ENCODE measurements at places on chromosomes 13 and 19.
A peak's percentile ranks its signal among the peaks of the same experiment; 100 is the strongest.

GRCh38 chr13:111068009-111068350, 47.1 kb upstream of the ARHGEF7 start:
- no peak for DNase-seq

GRCh38 chr19:34165295-34165738, 7.0 kb upstream of the LSM14A start:
- no peak for DNase-seq

DNA sequence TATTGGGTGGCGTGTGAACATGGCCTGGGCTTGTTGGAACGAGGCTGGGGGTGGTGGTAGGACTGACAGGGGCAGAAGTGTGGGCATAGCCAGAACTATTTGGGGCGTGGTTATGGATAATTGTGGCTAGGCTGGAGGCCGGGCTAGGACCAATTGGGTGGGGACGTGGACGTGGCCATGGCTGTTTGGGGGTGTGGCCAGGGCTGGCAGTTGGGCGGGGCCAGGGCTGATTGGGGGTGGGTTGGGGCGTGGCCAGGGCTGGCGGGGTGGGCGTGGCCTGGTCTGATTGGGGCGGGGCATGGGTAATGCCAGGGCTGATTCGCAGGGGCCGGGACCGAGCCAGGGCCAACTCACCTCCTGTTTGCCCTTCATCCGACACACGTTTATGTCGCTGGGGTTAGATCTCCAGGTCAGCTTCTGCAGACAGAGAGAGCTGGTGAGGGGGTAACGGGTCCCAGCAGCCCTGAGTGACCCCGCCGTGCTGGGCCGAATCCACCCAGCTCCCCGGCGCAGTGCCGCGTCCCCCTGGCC, 2.8 kb downstream of the SEMA6B start:
- DNase-seq = no peak

- no peak for DNase-seq
These were observed 363.3 kb downstream of the LIG4 start for GRCh38 chr13:107852072-107852471.

- DNase-seq = no peak
These were observed 532.7 kb upstream of the SPRY2 start for GRCh38 chr13:80873589-80873988.

GRCh38 chr13:52428295-52428694, 22.1 kb downstream of the VPS36 start:
- peak; percentile 49 for DNase-seq

GRCh38 chr13:49302222-49302621, 54.5 kb downstream of the CDADC1 start:
- DNase-seq = no peak

GRCh38 chr13:109694972-109695371, 91.4 kb downstream of the IRS2 start:
- DNase-seq = no peak

GRCh38 chr19:17553256-17553655, 2.2 kb upstream of the COLGALT1 start:
- DNase-seq = peak; percentile 23

- DNase-seq = no peak
These were observed 1.4 kb upstream of the MEGF8 start for GRCh38 chr19:42323852-42324654.

DNA sequence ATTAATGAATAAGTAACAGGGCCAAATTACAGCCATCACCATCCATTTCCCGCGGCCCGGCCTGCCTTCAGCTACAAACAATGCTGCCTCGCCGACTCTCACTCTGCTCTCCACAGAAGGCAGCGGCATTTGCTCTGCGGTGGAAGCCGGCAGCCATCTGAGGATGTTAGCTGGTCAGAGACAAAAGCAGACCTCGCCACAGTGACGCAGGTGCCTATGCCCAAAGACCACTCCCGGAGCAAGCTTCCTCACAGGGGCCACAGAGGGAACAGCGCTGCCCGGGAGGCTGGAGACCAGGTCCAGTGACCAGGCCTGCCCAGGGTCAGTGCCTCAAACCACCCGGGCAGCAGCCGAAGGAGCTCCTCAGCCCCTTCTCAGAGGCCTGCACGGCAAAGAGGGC, 16.4 kb downstream of the PEPD start:
- DNase-seq = no peak

- DNase-seq = no peak
These were observed 54.5 kb downstream of the RASA3 start for GRCh38 chr13:114077933-114078325.

- DNase-seq = no peak
These were observed 15.9 kb downstream of the ENOX1 start for GRCh38 chr13:43770871-43771270.

DNA sequence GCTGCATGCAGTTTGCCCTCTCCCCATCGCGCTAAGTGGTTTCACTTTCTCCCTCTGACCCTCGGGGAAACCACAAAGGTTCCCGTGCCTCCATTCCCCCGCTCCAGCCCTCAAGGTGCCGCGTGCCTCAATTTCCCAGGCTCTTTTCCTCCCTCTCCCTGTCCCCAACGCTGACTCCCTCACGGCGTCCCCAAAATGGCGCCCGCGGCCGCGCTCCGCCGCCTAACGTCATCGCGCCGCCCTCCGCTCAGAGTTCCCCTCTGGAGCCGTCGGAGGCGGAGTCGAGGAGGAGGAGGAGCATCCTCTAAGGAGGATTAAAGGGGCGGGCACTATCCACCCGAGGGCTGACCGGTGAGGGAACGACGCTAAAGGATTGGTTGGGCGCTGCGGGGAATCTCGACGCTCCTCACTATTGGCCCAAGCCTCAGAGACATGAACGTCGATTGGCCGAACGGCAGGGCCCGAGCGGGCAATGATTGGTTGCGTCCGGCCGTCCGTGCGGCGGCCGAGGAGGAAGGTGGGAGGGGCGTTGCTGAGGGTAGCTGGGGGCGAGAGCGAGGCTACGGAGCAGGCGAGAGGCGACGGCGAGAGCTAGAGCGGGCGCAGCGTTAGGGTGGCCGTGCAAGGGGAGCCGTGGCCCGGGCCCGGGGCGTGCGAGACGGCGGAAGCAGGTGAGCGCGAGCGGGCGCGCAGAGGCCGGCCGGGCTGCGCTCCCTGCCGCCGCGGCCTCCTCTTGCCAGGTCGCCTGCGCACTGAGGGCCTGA, at the start of gene ZNF574:
ZNF574 (plus strand) TSS at position 551 of the 764 bp plus-strand sequence. CDS start 2,441 bp downstream, outside the sequence.
- peak; percentile 99 for DNase-seq

DNA sequence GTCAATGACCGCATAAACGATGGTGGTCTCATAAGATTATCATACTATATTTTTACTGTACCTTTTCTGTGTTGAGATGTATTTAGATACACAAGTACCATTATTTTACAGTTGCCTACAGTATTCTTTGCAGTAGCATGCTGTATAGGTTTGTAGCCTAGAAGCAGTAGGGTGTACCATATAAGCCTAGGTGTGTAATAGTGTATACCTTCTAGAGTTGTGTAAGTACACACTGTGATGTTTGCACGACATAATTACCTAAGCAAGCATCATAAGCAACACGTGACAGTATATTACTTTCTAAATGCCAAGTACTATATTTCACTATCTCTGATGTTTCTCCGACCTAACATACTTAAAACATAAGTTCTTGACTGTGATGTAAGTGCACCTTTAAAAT, 2.7 kb downstream of the LPAR6 start:
- no peak for DNase-seq

DNA sequence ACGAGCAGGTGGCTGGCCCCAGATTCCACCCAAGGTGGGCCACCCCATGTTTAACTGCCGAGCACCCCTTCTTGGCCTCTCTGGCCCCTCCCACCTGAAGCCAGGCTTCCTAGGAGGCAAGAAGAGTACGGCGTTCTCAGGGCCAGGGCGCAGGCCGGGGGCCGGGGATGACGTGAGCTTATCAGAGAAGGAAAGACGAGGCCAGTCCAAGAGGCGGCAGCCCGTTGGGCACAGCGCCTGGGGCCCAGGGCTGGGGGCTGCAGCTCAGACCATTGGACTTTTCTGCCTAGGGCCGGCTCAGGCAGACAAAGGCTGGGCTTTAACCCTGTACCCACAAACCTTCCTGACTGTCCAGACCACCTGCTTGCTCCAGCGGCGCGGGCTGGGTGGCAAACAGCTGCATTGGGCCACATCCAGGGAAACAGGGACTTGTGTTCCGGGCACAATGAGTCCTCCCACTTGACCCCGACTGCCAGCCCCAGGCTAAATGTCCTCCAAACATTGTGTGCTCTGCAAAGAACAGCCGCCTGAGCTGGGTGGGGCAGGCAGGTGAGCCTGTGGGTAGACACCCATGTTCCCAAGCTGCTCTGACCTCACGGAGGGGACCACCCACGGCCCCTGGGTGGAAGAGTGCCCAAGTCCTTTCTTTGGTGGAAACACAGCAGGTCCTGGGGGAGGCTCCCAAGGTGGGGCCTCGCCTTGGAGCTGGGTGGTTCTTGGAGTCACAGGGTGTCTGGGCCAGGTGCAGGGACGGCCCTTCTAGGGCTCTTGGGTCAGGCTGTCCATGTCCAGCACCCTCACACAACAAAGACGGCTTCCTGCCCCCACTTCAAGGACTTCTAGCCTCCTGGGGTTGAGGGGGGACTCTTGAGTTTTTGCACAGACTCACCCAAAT, 21.9 kb downstream of the COMP start:
- DNase-seq = no peak

GRCh38 chr19:522726-523125, 8.8 kb upstream of the CDC34 start:
- no peak for DNase-seq

All from NCI-H1694 treated with DMSO at 0.1 percent for 48 hours (cell line).